Daoy (cell line): ENCODE measurements at places on chromosomes 3 and 15. TPM values are rescaled to one million over a fixed set of nuclear protein-coding genes. Genes with fewer than 3 reads are reported as not detected.

GRCh38 chr3:23659840-23660430 is 145.8 kb upstream of the UBE2E1 start:
- DNase-seq, result no peak

GRCh38 chr3:9809615-9810432 is at the start of gene TTLL3:
Gene TTLL3, plus strand, starts transcription at chr3:9810262. Its CDS starts 400 bp downstream, at chr3:9810662.
- DNase-seq, result peak; percentile 65

DNA sequence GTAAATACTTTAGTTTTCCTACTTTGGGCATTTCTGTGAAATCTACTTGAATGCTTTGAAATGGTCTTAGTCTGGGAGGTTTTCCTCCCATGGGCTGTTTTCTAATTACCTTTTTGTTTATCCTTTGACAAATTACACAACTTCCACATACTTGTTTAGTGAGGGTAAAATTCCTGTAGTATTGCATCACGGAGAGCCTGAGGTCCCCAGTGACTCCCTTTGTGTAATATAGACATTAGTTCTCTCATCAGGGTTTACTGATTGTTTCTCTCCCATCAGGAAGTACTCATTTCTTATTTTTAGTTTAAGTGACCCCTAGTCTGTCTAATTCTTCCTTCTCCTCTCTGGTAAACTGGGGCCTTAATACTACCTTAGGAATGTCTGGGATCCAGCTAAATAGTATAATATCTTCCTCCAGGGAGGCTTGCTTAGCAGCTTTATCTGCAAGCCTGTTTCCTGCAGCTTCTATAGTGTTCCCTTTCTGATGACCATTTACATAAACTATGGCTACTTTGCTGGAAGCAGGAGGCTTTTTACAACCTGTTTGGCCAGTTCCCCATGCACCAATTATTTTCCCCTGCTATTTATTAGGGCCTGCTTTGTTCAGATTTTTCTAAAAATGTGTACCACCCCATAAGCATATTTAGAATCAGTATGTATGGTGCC is 87.2 kb upstream of the XCR1 start:
- peak; percentile 39 for DNase-seq

DNA sequence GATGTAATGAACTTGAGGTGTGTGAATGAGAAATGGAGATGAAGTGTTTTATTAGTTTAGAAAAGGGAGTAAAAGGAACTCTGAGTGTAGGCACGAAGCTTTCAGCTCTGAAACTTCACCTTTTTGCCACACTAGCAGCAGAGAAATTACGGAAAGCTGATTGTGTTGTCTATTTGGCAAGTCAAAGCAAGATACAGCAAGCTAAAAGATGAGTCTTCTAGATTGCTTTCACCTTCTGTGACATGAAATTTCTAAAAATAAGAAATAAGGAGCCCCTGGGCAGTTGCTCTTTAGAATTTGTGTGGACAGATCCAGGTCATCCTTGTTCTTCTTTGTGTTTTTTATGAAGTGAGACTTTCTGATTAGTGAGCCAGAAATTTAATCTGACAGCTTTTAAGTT is 143.4 kb downstream of the FNDC3B start:
- no peak for DNase-seq

GRCh38 chr15:47872208-47872607 is 154.9 kb downstream of the SEMA6D start:
- no peak for DNase-seq

- peak; percentile 15 for DNase-seq
Measured at GRCh38 chr15:45021348-45021747, 1.6 kb upstream of the SORD start.

Gene FYCO1
- 2.6 and 3.3 TPM in 2 replicates for total RNA-seq

DNA sequence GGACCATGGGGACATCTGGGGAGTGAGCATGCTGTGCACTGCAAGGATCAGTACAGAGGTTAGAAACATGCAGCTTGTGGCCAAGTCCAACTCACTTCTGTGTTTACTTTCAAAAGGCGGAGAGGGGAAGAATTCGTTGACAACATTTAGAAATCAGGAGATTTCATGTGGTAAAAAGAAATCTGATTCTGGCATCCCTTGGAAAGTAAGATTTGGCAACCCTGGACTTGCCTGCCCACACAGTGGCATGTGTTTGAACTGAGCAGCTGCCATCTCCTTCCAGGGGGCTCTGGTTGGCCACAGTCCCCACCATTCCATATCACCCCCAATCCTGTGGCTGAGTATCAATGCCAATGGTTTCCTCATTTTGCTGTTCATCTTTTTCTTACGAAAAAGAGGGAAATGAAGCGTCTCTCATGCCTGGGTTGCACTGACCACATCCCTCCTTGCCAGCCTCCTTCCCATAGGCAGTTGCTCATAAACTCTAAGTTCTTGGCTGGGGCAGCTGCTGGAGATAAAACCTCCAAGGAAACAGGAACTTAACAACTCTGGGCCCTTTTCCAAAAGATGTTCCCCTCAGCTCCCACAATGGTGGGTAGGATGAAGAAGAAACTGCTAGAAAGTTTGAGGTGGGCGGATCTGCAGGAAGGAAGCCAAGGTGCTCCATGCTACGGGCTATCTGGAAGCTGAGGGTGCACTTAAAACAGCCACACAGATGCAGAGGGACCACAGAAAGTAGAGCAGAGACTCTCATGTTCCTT is 29.2 kb downstream of the SLC6A11 start:
- DNase-seq, result no peak

Gene SLC27A2
- total RNA-seq, result 1.1 and 1.3 TPM in 2 replicates

Gene ST3GAL6
- 1.2 and 3.4 TPM in 2 replicates for total RNA-seq

GRCh38 chr3:46908294-46908985 is 30.9 kb downstream of the PTH1R start:
- no peak for DNase-seq

DNA sequence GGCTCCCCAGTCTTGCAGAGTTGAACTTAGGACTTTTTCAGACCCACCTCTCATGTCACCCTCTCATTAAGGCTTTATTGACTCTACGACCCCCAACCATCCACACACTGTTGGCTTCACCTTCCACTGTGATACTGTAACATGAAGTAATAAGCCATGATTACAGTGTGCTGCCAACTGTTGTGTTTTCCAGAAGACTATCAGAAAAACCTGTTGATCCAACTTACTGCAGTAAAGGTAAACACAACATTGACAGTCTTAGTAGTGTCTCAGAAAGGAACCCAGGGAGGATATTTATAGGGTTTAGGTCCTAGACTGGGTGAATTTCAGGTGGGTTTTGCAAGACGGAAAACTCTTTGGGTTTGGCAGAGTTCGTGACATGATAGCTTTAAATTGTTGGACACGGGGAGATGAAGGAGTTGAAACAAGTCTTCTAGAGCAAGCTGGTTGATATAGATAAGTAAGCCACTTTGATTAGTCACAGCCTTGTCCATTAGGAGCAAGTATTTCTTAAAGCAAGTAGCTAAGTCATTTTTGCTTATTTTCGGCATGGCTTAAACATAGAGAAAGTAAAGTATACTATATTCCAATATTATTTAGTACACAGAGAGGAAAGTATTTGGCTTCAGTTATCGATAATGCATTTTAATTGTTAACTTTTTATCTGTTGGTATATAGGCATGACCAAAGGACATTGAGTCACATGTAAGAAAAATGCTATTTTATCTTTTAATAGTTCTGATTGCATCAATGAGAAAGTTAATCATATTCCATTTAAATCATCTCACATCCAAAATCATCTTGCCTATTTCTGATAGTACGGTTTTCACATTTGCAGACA is 2.4 kb upstream of the COL6A5 start:
- no peak for DNase-seq

DNA sequence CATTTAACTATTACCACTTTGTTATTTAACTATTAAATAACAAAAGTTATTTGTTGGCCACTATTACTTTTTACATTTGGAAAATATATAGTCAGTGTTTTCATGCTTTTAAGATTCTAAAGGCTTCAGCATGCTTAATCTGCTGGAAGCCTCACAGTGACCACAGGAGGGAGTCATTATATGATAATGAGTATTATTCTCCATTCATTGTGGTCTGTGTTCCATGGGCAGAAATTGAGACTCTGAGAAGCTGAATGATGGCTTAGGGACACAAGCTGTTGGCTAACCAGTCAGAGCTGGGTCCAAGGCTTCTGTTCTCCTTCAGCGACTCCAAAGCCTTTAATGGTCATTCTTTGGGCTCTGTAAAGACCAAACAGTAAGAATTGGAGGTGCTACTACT is 64.7 kb downstream of the BFSP2 start:
- DNase-seq, result peak; percentile 32

- peak; percentile 15 for DNase-seq
Measured at GRCh38 chr3:184874709-184875644, 63.0 kb downstream of the VPS8 start.

GRCh38 chr3:62653796-62654195 is 221.4 kb downstream of the CADPS start:
- DNase-seq, result no peak

DNA sequence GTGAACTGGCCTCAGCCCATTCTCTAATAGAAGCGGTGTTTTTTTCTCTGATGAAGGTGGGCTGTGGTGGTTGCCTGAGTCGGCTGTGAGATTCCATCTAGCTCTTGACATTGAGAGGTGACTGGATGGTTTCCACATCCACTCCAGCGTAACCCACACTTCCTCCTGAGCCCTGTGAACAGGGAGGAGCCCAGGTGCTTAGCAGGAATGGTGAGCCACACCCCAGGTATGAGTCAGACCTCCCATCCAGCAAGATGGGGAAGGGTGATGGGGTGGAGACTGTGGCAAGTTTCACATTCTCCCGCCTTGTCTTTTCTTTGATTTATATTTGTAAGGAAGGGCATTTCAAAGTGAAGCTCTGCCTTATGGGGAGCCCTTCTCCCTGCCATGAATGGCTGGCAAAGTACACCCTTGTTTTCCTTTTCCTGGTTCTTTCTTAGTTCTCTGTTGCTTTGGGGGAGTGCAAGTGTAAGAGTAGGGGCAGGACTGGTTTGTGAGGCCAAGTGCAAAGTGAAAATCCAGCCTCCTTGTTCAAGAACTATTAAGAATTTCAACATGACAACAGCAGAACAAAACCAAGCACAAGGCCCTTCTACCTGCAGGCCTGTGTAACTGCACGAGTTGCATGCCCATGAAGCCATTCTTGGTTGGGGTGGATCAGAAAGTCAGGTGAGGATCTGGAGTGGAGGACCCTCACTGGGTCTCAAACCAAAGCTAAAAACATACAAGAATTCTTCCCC is 4.6 kb upstream of the TPRG1 start:
- peak; percentile 66 for DNase-seq

Gene ALG1L2
- total RNA-seq, result not detected in 2 replicates

DNA sequence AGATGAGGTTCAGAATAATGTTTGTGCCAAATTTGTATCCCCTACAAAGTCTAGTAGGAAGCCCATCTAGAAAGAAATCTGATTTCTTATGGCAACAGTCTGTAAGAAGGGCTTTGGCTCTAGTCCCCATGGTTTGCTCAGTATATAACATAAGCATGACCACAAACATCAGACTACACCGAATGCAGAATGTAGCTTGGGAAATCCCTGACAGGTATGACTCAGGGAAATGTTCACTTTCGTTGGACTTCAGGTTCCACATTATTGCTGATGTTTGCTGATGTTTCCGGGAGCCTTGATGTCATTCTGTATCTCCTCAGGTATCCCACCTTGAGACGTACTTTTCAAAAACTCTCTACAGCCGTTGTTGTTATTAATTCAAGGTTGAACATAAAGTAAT is 304.4 kb upstream of the TGFBR2 start:
- no peak for DNase-seq

DNA sequence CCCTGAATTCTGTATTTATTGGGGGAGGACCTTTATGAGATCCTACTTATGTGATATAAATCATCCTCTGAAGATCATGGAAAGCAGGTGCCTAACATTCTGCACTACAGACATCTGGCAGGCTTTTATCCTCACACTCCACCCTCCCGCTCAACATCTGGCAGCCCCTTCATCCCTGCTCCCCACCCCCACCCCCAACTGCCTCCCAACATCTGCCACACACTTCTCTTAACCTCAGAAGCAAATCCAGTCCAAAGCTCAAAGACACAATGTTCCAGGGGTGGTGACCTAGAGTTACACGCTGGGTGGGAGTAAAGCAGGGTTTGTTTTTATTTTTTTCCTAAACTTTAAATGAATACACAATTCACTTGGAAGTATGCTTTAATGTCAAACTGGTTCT is 184.5 kb upstream of the ATP11B start:
- no peak for DNase-seq

GRCh38 chr3:135352213-135352612 is 557.2 kb downstream of the EPHB1 start:
- no peak for DNase-seq

GRCh38 chr3:71968544-71968943 is 183.6 kb upstream of the PROK2 start:
- no peak for DNase-seq

DNA sequence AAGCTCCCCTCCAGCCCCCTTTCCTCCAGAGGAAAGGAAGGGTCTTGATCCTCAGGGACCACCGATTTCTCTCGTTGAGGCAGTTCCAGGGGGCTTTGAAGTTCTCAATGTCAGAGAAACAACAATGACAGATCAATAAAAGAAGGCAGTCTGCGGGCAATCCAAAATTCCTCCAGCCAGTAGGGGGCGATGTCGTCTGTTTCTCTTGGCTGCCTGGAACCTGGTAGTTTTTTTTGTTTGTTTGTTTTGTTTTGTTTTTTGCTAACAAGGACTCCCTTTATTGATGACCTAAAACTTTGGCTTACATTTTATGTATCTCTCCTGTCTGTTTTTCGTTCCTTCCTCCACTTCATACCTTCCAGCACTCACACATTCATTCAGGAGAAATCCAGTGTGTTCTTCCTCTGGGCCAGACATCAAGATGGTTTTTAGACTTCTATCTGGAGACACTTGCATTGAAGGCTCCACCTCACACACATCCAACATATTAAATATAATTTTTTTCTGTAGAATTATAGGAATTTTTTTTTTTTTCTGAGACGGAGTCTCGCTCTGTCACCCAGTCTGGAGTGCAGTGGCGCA is 276.6 kb downstream of the RPLP1 start:
- DNase-seq, result no peak

DNA sequence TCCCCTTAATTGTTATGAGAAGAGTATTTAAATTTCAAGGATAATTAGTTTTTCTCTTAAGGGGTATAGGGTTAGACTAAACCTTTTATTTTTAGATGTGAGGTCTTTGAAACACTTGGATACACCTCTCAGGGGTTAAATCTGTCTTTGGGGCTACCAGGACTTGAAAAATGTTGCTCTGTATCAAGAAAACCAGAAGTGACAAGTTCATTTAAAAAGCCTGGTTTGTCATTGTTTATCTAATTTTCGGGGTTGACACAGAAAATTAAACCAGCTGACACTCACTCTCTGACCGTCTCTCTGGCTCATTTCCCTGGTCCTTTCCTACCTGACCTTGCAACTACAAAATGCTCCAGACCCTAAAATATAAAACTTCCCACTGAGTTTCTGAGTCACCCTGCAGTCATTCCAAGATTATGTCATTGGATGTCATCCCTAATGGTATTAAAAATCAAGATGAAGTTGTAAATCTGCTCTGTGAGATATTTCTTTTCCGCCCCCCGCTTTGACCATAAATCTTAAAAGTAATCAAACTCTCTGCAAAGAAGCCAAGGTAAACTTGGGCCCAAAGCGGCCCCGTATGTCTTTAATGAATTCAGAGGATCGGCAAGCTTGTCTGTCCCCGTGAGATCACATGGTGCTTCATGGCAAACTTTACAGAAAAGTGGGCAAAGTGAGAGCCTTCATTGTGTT is 32.9 kb upstream of the SKOR1 start:
- DNase-seq, result peak; percentile 21
